ENCODE measurements at places on chromosomes 3 and 15.

GRCh38 chr15:96121086-96121920 lies 209.2 kb upstream of the NR2F2 start:
- no peak for DNase-seq

GRCh38 chr15:93158097-93158900 lies 69.3 kb upstream of the RGMA start:
- no peak for DNase-seq

DNA sequence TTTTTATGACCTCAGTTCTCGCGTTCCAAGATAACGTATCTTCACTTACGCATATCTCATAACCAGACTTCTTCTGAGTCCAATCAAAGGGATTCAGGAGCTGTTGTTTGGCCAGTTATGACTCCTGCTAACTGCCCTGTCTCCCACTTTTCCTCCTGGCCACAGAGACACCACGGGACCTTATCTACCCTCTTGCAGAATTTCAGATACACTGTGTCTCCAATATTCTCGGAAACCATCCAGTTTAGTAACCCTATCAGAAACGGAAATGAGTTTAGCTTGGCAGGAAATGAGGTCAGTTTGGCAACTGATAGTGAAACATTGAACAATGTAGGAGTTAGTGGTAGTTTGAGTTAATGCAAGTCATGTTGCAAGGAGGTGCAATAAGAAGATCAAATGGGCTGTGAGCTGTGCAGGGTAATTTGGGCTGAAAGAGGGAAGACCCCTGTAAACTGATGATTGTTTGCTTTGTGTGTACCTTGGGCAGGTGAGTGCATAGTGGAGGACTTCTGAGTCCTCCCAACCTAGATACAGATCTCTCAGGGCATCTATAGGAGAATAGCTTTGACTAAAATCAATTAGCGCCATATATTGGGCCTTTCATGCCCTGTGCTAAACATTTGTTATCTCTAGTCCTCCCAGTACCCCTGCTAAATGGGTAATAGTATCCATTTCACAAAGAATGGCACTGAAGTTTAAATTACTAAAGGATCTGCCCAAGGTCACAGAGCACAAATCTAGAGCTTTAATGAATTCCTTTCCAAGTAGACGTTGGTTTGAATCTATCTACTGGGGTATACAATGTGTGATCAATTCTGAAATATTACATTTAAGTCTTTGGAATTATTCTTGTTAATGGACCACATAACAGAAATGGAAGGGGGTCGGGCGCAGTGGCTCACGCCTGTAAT lies 41.3 kb upstream of the PIK3CB start:
- peak; percentile 79 for DNase-seq

GRCh38 chr15:64691896-64692565 lies 83.4 kb downstream of the RBPMS2 start:
- DNase-seq: peak; percentile 88

- DNase-seq: peak; percentile 52
Measured at GRCh38 chr3:46998121-46998851, 18.8 kb downstream of the NBEAL2 start.
